Activated T-cell treated with anti-CD3 and anti-CD28 coated beads, Interleukin-2, amount 50 U/mL, for 72 hours (primary cell): ENCODE measurements at places on chromosomes 7 and 10. TPM values are rescaled to one million over a fixed set of nuclear protein-coding genes. Genes with fewer than 3 reads are reported as not detected.

- H3K27ac ChIP-seq: no peak overlapping the region
- peaks cover 8% of the 10 kb centered on the region for H3K27me3 ChIP-seq
- H3K4me1 ChIP-seq: no peaks in the 10 kb centered on the region
- no peak overlapping the region for H3K4me3 ChIP-seq
- H3K36me3 ChIP-seq: peaks cover 2% of the 10 kb centered on the region
These were observed 41.3 kb downstream of the CELF2 start for GRCh38 chr10:11058965-11059364.

- no peak overlapping the region for H3K27ac ChIP-seq
- peak overlapping the region; percentile 8 for H3K4me3 ChIP-seq
- H3K4me1 ChIP-seq: peaks cover 17% of the 10 kb centered on the region
- no peaks in the 10 kb centered on the region for H3K36me3 ChIP-seq
- DNase-seq: no peak
These were observed 147.8 kb downstream of the MAD1L1 start for GRCh38 chr7:2084781-2085505.

DNA sequence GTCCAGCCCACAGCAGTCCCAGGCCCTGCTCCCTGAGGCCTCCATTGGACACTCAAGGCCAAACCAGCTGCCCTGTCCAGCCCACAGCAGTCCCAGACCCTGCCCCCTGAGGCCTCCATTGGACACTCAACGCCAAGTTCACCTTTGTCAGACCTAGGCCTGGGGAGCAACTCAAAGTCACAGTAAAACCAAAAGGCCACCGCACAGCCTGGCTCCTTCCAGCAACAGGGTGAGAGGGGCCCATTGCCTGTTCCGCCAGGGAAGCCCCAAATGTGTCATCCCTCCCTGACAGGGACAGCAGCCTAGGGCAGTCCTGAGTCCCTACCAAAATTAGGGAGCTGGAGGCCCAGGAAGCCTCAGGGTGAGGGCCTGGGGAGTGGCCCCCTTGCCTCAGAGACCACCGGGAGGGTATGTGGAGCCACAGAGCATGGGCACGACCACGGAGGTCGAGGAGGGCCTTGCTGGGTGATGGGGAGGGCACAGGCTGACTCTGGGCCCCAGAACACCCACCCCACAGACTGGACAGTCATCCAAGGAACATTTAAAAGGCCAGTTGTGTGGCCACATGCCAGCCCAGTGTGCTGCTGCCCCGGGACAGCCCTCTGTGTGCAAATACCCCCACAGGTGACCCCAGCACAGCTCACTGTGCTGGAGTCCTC lies 66.5 kb upstream of the PPP2R2D start:
- no peak overlapping the region for H3K4me3 ChIP-seq
- DNase-seq: no peak
- H3K27ac ChIP-seq: no peak overlapping the region
- H3K4me1 ChIP-seq: no peaks in the 10 kb centered on the region
- H3K27me3 ChIP-seq: no peaks in the 10 kb centered on the region

- no peak overlapping the region for H3K4me3 ChIP-seq
- peaks cover 6% of the 10 kb centered on the region for H3K27me3 ChIP-seq
- no peaks in the 10 kb centered on the region for H3K36me3 ChIP-seq
- DNase-seq: no peak
These were observed 71.3 kb downstream of the TACC2 start for GRCh38 chr10:122060250-122060649.

GRCh38 chr10:13684806-13685482 lies 98.2 kb downstream of the PRPF18 start:
- H3K27me3 ChIP-seq: no peaks in the 10 kb centered on the region
- H3K4me3 ChIP-seq: no peak overlapping the region

The ANKRD30A gene
- total RNA-seq: not detected

- H3K27ac ChIP-seq: no peak overlapping the region
- H3K36me3 ChIP-seq: no peaks in the 10 kb centered on the region
- no peaks in the 10 kb centered on the region for H3K4me1 ChIP-seq
These were observed 296.7 kb downstream of the BBS9 start for GRCh38 chr7:33425929-33426678.

DNA sequence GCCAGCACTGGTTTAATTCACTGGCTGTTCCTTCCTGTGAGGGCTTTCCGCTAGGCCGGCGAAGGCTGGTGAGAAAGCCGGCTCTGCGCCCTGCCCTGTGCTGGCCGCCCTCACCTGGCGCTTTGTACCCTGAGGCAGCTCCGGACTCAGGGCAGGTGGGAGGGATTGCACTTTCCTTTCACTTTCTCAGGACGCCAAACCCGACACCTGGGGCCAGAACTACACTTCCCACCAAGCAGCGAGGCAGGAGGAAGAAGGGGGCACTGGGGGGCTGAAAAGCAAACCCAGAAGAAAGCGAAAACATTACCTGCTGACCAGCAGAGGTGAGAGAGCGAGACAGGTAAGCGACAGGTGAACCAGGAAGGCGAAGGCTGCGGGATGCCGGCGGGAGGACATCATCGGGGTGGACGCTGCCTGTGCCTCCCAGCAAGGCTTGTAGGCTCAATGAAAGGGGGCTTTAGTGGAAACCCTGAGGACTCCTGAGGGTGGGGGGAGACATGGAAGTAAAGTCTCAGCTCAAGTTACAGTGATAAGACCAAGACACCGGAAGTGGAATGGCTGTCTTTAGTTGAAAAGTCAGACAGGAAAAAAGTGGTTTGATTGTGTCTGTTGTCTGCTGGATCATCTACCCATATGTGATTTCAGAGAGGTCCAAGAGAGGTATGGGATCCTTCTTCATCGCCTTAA lies at the start of gene RAB19:
RAB19 (plus strand) TSS at position 181 of the 687 bp plus-strand sequence. CDS start 3,589 bp downstream, outside the sequence.
- H3K4me1 ChIP-seq: peaks cover 43% of the 10 kb centered on the region
- peak within 1 kb of the TSS; percentile 99 for H3K4me3 ChIP-seq
- peak within 1 kb of the TSS; percentile 96 for H3K27ac ChIP-seq
- no peaks in the 10 kb centered on the region for H3K27me3 ChIP-seq
- DNase-seq: peak; percentile 63
- peaks cover 14% of the 10 kb centered on the region for H3K36me3 ChIP-seq

DNA sequence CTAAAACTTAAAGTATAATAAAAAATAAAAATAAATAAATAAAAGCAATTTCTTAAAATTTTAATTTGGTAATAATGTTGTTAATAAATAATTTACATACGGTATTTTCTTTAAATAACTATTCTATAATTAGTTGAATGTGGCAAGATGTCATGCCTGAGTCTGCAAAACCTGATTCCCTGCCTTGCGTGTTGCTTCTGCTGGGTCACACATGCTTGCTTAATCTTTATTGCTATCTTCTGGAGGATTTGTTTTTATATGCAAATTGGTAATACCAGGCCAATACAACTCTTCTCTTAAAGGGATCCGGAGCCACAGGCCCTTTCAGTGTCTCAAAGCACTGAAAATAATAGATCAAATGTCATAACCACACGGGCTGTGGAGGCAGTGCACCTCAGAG lies 59.4 kb upstream of the ABCB5 start:
- no peaks in the 10 kb centered on the region for H3K4me1 ChIP-seq
- H3K4me3 ChIP-seq: no peak overlapping the region
- no peak for DNase-seq
- no peak overlapping the region for H3K27ac ChIP-seq
- H3K27me3 ChIP-seq: no peaks in the 10 kb centered on the region

The KLF14 gene
- 0.09 TPM for total RNA-seq

- H3K27ac ChIP-seq: no peak overlapping the region
- no peaks in the 10 kb centered on the region for H3K27me3 ChIP-seq
- no peaks in the 10 kb centered on the region for H3K36me3 ChIP-seq
These were observed 5.7 kb downstream of the PANK1 start for GRCh38 chr10:89639326-89639725.

The NPTX2 gene
- not detected for total RNA-seq

GRCh38 chr10:114311023-114311422 lies 72.0 kb downstream of the VWA2 start:
- H3K4me3 ChIP-seq: no peak overlapping the region
- no peaks in the 10 kb centered on the region for H3K36me3 ChIP-seq
- no peak overlapping the region for H3K27ac ChIP-seq
- H3K27me3 ChIP-seq: peaks cover 6% of the 10 kb centered on the region

DNA sequence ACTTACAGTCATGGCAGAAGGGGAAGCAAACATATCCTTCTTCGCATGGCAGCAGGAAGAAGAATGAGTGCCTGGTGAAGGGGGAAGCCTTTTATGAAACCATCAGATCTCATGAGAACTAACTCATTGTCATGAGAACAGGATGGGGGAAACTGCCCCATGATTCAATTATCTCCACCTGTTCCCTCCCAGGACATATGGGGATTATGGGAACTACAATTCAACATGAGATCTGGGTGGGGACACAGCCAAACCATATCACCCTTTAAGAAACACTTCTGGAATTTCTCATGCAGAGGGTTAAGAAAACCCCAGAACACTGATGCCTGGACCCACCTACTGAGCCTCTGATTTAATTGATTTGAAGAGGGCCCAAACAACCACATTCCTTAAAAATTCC lies 63.3 kb upstream of the DNAJB12 start:
- H3K4me3 ChIP-seq: no peak overlapping the region
- no peaks in the 10 kb centered on the region for H3K27me3 ChIP-seq
- H3K36me3 ChIP-seq: peaks cover 11% of the 10 kb centered on the region
- no peaks in the 10 kb centered on the region for H3K4me1 ChIP-seq
- no peak for DNase-seq
- no peak overlapping the region for H3K27ac ChIP-seq

DNA sequence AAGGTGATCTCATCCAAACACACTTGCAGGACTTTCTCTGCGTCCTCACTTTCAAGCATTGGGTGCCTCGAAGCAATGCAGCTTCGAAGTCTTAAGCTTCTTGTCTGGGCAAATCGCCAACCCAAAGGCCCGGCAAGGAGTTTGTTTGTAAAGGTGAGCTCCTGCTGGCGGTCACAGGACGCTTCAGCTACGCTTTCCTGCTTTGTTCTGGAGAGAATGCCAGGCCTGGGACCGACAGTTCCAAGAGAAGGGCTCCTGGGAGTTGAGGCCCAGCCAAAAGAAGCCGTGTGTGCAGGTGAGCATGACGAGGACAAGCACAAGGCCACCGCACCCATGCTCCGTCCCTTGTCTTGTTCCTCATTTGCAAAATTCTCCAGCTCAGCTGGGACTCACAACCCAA lies 106.6 kb upstream of the DOCK1 start:
- no peak overlapping the region for H3K4me3 ChIP-seq
- H3K4me1 ChIP-seq: no peaks in the 10 kb centered on the region
- H3K27ac ChIP-seq: no peak overlapping the region
- no peaks in the 10 kb centered on the region for H3K27me3 ChIP-seq
- no peaks in the 10 kb centered on the region for H3K36me3 ChIP-seq

- H3K4me1 ChIP-seq: peaks cover 37% of the 10 kb centered on the region
- DNase-seq: no peak
- H3K36me3 ChIP-seq: no peaks in the 10 kb centered on the region
- peaks cover 68% of the 10 kb centered on the region for H3K27me3 ChIP-seq
- no peak overlapping the region for H3K4me3 ChIP-seq
- no peak overlapping the region for H3K27ac ChIP-seq
These were observed 18.7 kb downstream of the HSPA12A start for GRCh38 chr10:116723428-116724281.

DNA sequence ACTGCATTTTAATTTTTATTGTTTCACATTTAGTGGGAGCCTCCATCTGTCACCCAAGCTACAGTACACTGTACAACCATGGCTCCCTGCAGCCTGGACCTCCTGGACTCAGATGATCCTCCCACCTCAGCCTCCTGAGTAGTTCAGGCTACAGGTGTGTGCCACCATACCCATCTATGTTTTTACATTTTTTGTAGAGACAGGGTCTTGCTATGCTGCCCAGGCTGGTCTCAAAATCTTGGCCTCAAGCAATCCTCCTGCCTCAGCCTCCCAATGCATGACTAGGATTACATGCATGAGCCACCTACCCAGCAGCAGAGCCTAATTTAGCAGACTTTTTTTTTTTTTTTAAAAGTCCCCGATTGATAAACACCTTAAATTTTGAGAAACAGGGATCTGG lies 5.6 kb downstream of the PIP4K2A start:
- H3K36me3 ChIP-seq: peaks cover 10% of the 10 kb centered on the region
- DNase-seq: no peak
- H3K27ac ChIP-seq: peak overlapping the region; percentile 72
- H3K4me3 ChIP-seq: peak overlapping the region; percentile 41

DNA sequence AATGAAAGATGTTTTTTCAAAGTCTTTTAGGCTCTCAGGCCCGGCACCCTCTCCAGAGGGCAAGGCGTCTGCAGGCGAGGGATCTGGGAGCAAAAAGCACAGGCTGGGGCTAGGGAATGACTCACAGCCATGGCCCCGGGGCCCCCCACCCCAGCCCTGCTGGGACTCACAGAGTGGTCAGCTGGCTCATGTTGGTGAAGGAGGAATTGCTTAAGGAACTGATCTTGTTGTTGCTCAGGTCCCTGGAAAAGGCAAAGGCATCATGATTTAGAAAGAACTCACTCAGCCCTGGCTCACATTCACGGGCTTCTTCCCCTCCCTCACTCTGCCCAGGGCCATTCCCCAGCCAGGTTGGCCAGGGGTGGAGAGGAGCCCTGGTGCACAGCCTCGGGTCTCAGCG lies 151.5 kb downstream of the SLIT1 start:
- H3K4me1 ChIP-seq: peaks cover 13% of the 10 kb centered on the region

DNA sequence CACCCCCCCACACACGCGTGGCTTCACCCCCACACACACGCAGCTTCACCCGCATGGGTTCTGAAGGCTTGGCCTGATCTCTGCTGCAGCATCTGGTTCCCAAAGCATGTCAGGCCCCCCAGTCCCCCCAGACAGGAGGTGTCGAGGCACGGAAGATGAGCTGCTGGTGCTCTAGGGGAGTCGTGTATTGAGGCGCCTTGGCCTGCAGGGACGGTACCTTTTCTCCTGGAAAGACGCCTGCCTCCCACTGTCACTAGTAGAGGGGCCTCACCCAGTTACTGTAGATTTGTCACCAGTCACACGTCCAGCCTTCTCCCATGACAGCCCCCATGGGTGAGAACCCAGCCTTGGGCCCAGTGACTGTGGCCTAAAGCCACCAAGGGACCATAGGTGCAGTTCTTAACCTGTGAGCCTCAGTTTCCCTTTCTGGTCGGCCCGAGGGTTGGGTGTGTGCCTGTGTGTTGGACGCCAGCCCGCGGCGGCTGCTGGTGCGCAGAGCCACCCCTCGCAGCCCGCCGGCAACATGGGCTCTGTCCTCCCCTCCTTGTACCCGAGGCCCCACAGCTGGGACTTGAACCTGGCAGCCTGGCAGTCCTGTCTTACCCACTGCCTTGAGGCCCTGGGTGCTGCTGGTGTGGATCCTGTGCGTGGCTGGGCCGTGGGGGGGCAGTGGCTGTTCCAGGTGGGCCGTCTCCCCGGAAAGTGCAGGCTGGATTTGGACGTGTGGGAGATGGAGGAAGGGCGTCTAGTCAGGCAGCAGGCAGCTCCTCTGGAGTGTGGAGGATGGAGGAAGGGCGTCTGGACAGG lies 81.7 kb downstream of the NKX6-2 start:
- H3K27ac ChIP-seq: no peak overlapping the region
- H3K27me3 ChIP-seq: no peaks in the 10 kb centered on the region
- no peaks in the 10 kb centered on the region for H3K4me1 ChIP-seq

DNA sequence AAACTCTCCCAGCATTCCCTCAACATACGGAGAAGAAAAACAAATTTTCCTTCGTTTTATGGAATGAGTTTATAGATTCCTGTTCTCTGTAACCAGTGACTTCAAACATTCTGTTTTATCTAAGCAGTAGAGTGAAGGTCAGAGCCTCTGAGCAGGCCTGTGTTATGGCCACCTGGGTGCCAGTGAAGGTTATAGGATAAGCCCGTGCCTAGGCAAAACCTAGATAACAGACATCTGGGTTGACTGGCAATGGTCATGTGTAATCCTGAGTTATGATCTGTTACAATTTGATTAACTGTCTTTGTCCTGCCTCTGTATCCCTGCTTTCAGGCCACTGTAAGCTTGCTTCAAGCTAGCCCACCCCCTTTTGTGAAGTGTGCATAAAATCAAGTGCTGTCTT lies 8.3 kb downstream of the LSM5 start:
- H3K4me1 ChIP-seq: no peaks in the 10 kb centered on the region
- H3K36me3 ChIP-seq: peaks cover 12% of the 10 kb centered on the region
- H3K4me3 ChIP-seq: no peak overlapping the region
